ENCODE measurements at places on chromosomes 7 and 10.

DNA sequence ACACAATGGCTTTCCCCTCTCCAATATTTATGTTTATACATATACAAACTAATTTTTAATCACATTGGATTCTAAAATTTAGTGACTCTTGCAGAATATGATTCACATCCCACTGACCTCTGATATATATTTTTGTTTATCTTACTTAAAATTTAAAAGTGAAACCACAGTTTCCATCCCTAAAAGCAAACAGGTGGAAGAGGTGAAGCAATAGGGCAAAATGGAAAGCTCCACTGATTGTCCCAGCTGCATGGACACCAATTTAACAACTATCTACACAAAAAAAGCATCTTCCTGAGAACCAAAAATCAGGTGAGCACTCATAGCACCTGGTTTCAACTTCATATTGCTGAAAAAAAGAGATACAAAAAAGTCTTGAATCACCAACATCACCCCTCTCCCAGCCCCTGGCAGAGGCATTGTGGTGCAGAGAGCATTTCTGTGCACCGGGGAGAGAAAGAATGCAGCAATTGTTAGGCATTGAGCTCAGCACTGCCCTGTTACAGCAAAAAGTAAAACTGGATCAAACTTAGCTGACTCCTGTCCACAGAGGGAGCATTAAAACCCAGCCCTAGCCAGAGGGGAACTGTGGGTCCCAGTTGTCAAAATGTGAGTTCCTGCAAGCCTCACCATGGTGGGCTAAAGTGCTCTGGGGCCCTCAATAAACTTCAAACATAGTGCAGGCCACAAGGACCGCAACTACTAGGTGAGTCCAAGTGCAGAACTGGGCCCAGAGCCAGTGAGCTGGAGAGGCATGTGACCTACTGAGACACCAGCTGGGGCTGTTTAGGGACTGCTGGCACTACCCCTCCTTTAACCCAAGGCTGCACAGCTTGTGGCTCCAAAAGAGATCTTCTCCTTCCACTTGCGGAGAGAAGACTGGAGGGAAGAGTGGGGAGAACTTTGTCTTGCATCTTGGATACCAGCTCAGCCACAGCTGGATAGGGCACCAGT is 92.1 kb downstream of the SIRT1 start:
- DNase-seq, result no peak

DNA sequence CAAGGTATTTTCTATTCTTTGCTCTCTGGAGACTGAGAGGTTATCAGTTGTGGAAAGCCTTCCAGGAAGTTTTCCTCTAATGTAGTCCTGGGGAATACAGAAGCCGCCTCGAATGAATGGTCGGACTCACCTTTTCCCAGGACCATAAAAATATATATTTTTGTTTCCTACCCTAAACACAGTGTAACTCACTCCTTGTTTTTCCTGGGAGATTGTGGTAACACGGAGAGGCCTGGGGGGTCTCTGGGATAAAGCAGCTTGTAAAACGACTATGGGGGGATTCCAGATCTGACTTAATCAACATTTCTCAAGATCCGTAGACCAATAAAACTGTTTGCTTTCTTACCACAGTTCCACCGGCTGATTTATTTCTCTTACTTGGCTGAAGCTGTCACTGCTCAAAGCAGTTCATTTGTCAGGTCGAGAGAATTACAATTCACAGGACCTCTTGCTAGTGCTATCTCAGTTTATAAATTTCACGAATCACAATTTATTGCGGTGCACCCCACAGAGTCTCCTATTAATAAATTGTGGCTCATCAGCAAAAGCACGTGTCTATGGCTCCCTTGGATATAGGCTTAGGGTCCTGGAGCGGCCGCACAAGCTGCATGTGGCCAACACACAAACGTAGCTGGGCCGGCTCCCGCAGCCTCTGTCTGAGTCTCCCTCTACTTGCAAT is 176.3 kb upstream of the BMPER start:
- DNase-seq, result no peak

DNA sequence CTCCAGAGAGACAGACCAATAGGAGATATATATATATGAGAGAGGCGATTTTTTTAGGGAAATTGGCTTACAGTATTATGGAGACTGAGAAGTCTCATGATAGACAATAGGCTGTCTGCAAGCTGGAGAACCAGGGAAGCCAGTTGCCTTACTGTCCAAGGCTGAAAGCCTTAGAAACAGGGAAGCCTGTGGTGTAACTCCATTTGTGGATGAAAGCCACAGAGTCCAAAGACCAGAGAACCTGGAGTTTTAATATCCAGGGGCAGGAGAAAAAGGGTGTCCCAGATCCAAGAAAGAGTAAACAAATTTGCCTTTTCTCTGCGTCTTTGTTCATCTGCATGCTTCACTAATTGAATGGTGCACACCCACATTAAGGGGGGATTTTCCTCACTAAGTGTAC is 71.6 kb upstream of the TEX47 start:
- DNase-seq, result no peak

GRCh38 chr10:26031300-26031699 is 97.3 kb downstream of the MYO3A start:
- no peak for DNase-seq

GRCh38 chr10:49398000-49398861 is 2.3 kb upstream of the DRGX start:
- DNase-seq, result no peak

DNA sequence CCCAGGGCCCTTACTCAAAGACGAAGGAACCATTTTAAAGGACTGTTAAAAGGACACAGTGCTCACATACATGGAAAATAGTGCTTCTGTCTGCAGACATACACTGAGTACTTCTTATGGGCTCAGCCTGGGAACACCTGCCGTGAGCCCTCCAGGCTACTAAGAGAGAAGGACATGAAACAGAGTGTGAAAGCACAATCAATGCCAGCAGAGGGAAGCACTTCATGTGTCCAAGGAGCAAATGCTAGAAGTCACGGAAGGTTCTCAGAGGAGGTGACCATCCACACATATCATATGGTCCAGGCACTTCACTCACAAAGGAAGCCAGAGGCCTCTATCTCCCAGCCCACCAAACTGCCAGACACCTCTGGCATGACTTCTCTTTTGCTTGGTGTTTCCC is 15.5 kb downstream of the ELMO1 start:
- no peak for DNase-seq

GRCh38 chr10:121873236-121873635 is 54.6 kb downstream of the ATE1 start:
- no peak for DNase-seq

DNA sequence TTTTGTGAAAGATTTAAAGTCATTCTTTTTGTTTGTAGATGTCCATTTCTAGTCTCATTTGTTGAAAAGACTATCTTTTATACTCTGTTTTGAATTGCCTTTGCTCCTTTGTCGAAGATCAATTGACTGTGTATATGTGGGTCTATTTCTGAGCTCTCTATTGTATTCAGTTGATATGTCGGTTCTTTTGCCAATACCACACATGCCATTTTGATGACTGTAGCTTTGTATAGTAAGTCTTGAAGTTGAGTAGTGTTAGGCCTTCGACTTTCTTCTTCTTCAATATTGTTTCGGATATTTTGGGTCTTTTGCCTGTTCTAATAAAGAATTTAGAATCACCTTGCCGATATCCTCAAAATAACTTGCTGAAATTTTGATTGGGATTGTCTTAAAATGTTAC is 104.5 kb downstream of the CCSER2 start:
- DNase-seq, result no peak

GRCh38 chr10:6543431-6544005 is 36.6 kb downstream of the PRKCQ start:
- DNase-seq, result no peak

DNA sequence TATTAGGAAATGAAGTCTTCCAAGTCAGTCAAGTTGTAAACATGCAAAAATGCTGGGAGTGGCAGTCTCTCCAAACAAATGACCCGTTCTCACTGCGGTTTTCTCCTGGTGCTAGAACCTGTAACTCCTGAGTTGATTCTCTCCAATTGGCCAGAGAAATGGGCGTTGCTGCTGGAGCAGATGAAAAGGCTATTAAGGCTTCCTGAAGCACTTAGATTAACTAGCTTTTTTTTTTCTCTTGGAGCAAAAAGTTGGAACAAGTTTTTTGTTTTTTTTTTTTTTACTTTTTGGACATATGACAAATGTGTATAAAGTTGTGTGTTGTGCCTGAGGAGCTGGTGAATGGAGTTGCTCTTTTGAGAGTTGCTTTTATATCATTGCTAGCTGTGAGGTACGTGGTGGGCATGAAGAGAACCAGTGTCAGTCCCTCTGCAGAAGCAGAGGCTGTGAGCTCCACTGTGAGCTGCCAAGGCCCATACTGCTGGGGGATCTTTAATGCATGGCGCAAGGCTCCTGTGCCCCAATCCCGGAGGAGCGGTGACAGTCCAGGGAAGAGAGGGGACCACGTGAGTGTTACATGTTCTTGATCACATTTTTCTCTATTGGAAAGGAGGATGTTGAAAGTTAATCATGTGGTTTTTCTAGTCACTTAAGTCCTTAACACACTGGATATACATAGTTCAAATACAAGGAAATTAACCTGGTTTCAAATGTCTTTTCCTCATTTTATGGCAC is 393.6 kb upstream of the GALNT17 start:
- no peak for DNase-seq

DNA sequence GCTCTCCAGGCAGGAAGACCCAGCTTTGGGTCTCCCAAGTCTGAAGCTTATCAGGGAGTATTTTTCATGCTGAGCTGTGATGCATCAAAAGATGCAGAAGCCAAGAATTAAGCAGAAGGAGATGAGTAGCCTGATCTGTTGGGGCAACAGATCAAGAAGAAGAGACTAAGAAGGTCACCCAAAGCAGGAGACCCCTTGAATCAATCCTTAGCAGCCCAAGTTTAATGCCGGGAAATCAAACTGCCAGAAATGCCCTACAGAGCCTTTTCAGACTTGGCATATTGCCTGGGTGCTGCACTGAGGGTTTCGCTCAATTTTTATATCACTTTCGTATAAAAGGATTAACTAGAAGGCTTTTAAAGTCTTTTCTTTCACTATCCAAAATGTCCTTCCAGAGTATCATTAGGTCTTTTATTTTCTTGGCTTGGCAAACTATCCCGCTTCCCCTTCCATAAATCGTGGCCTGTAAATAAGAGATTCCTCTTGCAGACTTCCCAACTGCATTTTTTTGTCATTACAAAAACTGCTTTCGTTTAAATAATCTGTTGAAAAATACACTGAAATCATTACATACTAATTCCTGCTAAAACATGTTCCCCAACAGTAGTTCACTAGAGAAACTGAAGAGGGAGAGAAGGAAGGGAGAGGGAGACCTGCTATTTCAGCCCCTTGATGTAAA is 49.0 kb upstream of the STK17A start:
- DNase-seq, result no peak

GRCh38 chr10:8455181-8455580 is 400.7 kb downstream of the GATA3 start:
- no peak for DNase-seq

DNA sequence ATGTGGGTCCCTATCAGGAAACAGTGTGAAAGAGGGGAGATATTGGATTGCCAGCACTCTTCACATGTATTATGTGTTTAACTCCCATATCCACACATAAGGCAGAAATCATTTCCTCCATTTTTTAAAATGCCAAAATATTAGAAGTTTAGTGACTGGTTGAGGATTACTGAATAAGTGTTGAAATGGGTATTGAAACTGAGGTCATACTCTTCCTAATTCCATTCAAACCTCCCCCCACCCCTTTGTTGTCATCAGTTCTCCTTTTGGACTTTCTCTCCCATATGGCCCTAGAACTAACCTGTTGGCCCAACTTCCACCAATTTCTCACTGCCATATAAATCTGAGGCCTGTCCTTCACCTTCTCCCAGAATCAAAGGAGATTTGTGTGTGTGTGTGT is 81.6 kb downstream of the EVX1 start:
- DNase-seq, result no peak

GRCh38 chr7:122790132-122790531 is 87.4 kb upstream of the RNF148 start:
- no peak for DNase-seq

GRCh38 chr7:29825775-29826529 is 19.6 kb downstream of the WIPF3 start:
- DNase-seq, result no peak

- no peak for DNase-seq
Observed at GRCh38 chr10:122391875-122392274, 17.4 kb downstream of the PLEKHA1 start.

Measured in amniotic stem cell (primary cell).